EL (cell line): ENCODE measurements at places on chromosomes 11 and 22.

GRCh38 chr11:121391914-121392313 is 60.2 kb upstream of the SORL1 start:
- no peak for DNase-seq

GRCh38 chr11:65525546-65526480 is 930 bp downstream of the SCYL1 start:
- DNase-seq = no peak

DNA sequence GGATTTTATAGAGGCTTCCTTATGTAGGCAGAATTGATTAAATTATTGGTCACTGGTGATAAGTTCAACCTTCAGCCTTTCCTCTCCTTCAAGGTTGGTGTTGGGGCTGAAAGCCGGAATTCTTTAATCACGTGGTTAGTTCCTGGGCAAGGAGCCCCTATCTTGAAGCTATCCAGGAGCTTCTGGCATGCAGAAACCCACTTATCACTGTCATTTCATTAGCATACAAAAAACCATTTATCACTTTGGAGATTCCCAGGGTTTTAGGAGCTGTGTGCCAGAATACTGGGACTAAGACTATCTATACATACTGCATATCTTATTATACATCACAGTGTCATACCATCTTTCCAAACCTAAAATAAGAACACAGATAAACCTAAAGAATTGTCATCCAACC is 18.5 kb upstream of the MED17 start:
- no peak for DNase-seq

DNA sequence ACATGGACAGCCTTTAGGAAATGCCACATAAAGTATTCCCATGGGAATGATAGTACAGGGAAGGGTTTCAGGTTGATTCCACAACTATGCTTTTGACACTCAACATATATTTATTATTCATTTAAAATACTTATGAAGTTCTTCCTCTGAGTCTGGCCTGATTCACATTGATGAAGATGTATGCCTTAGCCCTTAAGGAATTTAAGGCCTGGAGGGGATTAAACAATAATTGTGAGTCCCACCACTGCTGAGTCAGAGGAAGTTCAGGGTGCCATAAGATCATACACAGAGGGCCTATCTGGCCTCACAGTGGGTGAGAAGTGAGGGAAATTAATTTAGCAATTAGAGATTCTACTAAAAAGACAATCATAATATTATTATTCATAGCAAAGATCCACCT is 161.1 kb upstream of the SNX19 start:
- peak; percentile 76 for DNase-seq

DNA sequence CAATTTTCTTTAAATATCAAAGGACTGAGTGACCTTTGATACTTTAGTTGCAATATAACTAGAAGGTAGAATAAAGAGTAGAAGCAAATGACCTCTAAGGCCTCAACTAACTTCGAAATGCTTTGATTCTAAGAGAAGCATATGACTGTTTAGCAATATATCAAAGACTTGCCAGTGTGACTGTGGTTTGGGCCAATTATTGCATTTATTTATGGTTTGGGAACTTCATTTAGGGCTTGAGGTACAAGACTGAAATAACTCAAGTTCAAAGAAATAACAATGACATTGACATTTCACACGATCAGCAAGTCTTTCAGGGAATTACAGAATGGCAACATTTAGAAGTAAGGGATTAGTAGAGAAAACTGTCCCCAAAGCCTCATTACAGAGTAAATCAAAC is 709.7 kb upstream of the LRRC4C start:
- DNase-seq = no peak

DNA sequence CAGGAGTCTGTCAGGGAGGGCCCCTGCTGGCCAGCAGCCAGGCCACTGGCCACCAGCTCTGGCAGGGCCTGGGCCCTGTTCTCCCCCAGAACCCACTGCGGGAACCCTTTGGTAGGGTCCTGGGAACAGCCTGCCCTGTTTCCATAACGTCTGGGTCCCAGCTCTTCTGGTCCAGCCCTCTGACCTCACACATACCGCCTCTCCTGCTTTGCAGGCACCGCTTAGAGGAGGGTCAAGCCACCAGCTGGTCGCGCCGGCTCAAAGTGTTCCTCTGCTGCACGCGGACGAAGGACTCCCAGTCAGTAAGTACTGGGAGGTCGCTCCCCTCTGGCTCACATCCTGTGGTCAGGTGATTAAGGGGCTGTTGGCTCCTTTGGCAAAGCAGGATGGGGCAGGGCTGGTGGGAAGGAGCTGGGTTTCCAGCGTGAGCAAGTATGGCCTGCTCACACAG is 26.6 kb upstream of the MYRF start:
- DNase-seq = no peak

- DNase-seq = peak; percentile 7
These were observed 138.9 kb downstream of the DDX10 start for GRCh38 chr11:108803776-108804175.

- DNase-seq = no peak
These were observed 680.5 kb upstream of the API5 start for GRCh38 chr11:42631220-42631843.

GRCh38 chr22:31062566-31063230 is 18.4 kb upstream of the SMTN start:
- DNase-seq = no peak

GRCh38 chr11:113556036-113556435 is 80.8 kb upstream of the DRD2 start:
- DNase-seq = no peak

DNA sequence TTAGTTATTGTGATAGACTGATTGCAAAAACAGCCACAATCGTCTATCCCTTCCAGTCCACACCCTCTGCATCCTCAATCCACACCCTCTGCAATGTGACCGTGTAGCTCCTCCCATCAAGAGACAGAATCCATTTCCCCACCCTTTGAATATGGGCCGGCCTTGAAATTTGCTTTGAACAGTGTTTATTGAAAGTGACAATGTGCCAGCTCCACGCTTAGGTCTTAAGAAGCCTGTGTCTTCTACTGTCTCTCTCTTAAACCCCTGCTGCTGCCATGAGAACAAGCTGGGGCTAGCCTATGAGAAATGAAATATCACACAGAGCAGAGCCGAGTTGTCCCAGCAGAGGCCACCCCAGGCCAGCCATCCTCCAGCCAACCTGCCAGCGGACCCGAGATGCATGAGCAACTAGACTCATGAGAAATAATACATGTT is 22.3 kb upstream of the MICAL2 start:
- DNase-seq = peak; percentile 81

DNA sequence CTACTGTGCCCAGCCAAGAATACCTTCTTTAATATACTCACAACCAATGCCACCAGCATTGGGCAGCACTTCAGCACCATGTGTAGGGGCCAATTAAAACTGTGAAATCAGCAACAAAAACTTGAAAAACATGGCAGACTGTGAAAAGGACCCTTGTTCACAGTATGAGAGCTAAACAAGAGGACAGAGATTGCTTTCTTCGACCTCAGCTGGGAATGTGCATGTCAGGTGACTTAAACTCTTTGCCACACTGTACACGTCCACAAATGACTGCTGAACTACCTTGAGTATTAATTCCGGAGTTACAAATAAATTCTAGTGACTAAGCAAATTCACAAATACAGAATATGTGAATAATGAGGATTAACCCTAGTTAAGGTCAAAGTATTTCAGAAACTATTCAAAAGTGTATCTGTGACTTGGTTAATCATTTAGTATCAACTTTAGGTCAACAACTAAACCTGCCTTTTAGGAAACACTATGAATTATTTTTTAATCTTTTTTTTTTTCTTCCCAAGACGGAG is 33.0 kb downstream of the DDX6 start:
- no peak for DNase-seq
